T-helper 1 cell treated with Interleukin-12 subunit alpha and Interleukin-12 subunit beta and Interleukin-4 antibody, amounts not matched to agents 30 ng/mL and 1 ng/mL, for 36 hours (primary cell): ENCODE measurements at places on chromosomes 5 and 9. TPM values are rescaled to one million over a fixed set of nuclear protein-coding genes. Genes with fewer than 3 reads are reported as not detected.

The PFN3 gene
- not detected in 2 replicates for total RNA-seq

The PLAA gene
- 36.6 and 41.5 TPM in 2 replicates for total RNA-seq

The SPATA6L gene
- total RNA-seq = 0.24 and 0.32 TPM in 2 replicates

The CCDC183 gene
- 0.42 and 0.56 TPM in 2 replicates for total RNA-seq

The TICAM2 gene
- total RNA-seq = 3.3 and 3.5 TPM in 2 replicates

The XRCC4 gene
- 9.9 and 10.7 TPM in 2 replicates for total RNA-seq

The SV2C gene
- 0.07 and 0.17 TPM in 2 replicates for total RNA-seq
